ENCODE measurements at places on chromosomes 11 and 22. TPM values are rescaled to one million over a fixed set of nuclear protein-coding genes. Genes with fewer than 3 reads are reported as not detected.

Gene RPLP2
- 1,548 TPM for total RNA-seq

- no peak for DNase-seq
- H3K27me3 ChIP-seq, result no peaks in the 10 kb centered on the region
- peak overlapping the region; percentile 19 for H3K27ac ChIP-seq
- H3K4me1 ChIP-seq, result peaks cover 28% of the 10 kb centered on the region
Measured at GRCh38 chr22:17911312-17911705, 113.1 kb downstream of the MICAL3 start.

DNA sequence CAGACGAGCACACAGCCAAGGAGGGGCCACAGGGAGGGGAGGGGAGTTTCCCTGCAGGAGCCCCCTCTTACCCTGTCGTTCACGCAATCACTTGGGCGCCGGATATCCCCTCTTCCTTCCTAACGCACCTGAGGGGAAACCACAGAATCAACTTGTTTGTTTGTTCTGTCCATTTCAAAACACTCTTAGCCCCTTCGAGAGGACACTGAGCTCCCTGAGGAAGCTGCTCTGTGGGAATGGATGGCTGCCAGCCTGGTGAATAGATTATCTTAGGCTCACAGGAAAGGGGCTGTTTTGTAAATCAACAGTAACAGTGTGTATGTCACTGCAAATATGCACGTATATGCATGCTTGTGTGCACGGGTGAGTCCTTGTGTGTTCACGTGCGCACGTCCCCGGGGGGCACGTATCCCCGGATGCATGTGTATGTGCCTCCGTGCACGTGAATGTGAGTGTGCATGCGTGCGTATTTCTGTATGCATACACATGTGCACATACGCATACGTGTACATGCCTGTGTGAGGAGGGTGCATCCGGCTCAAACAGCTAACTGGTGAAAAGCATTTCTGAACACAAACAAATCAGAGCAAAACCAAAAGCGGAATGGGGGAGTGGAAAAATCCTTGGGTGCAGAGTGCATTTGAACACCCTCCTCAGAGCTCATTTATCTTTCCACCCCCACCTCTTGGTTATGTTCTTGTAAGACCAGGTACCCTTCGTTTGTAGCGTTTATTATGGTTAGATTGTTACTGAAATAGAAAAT, 7.2 kb downstream of the ARSA start:
- no peaks in the 10 kb centered on the region for H3K36me3 ChIP-seq
- no peaks in the 10 kb centered on the region for H3K27me3 ChIP-seq
- H3K27ac ChIP-seq, result peak overlapping the region; percentile 34
- DNase-seq, result peak; percentile 48
- H3K4me3 ChIP-seq, result peak overlapping the region; percentile 40

DNA sequence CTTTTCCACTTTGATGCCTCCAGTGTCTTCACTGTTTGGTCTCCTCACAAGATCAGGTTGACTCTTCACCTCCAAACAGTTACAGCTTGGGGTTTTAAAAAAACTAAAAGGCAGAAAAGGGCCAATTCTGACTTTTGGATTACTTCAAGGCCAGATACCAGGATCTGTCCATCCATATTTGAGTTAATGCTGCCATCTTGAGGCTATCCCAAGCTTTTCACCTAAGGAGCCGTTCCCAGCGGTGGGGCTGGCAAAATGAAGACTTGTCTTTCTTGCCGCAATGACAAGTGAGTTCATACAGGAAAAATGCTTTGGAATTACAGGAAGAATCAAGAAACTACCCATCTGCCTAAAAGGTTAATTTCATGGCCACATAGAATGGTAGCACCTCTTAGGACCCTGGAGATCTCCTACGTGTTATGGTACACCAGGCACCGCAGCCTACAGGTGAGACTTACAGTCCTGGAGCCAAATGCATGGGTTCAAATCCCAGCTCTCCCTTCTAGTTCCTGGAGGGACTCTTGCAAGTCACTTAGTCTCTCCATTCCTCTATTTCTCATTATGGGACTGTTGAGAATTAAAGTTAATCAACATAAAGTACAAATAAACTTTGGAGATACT, 6.0 kb upstream of the OR5B21 start:
- no peaks in the 10 kb centered on the region for H3K36me3 ChIP-seq
- no peaks in the 10 kb centered on the region for H3K4me1 ChIP-seq
- H3K27me3 ChIP-seq, result no peaks in the 10 kb centered on the region
- no peak for DNase-seq
- no peak overlapping the region for H3K27ac ChIP-seq

DNA sequence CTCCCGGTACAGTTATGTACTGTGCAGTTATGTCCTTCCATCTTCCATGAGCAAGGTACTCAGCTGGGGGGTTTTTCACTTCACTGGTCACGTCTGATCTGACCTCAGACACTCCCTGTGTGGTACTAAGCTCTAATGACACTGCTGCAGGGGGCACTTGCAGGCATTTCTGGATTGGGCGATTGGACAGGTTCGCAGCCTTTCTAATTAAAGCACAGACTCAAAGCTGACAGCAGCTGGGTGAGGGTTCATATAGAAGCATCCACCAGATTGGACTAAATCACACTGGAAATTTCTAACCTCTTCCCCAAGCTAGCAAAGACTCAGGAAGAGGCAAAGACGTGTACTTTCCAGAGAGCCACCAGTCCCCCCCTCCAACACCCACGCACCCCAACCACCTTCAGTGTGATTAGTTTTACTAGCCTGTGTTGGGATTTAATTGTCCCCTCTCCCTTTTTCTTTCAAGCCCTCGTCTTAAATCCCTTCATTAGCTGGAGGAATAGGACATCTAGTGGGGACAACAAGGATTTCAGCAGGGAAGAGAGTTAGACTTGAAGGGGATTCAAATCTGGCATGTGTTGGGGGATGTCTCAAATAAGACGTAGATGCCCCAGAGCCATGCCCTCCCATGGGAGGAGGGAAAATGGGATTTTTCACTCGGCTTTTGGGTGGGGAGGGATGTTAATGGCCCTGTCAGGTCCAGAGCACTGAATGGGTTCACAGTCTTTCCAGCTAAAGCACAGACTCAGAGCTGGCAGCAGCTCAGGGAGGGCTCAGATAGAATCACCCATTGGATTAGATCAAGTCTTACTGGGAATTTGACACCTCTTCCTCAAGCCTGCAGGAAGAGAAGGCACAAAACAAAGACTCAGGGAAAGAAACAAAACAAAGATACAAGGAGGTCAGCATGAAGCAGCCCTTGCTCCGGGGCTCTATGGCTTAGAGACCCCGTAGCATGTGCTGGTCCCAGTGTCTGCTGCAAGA, 10.9 kb downstream of the INS start:
- peaks cover 58% of the 10 kb centered on the region for H3K27me3 ChIP-seq
- H3K27ac ChIP-seq, result no peak overlapping the region
- H3K4me3 ChIP-seq, result no peak overlapping the region
- no peak for DNase-seq
- H3K36me3 ChIP-seq, result no peaks in the 10 kb centered on the region
- H3K4me1 ChIP-seq, result peaks cover 5% of the 10 kb centered on the region

DNA sequence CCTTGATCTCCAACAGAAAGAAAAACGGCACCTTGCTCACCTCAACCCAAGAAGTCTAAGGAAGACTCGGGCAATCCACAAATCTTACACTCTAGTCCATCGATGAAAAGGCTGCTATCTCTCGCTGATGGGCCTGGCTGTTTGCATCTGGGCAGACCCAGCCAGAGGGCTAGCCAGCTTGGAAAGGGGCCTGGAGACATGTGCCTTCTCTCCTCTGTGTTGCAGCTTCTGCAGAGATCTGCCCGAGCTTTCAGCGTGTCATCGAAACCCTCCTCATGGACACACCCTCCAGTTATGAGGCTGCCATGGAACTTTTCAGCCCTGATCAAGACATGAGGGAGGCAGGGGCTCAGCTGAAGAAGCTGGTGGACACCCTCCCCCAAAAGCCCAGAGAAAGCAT, 3.2 kb downstream of the SCGB1A1 start:
- no peak overlapping the region for H3K4me3 ChIP-seq
- no peaks in the 10 kb centered on the region for H3K27me3 ChIP-seq
- H3K4me1 ChIP-seq, result no peaks in the 10 kb centered on the region
- H3K36me3 ChIP-seq, result no peaks in the 10 kb centered on the region

DNA sequence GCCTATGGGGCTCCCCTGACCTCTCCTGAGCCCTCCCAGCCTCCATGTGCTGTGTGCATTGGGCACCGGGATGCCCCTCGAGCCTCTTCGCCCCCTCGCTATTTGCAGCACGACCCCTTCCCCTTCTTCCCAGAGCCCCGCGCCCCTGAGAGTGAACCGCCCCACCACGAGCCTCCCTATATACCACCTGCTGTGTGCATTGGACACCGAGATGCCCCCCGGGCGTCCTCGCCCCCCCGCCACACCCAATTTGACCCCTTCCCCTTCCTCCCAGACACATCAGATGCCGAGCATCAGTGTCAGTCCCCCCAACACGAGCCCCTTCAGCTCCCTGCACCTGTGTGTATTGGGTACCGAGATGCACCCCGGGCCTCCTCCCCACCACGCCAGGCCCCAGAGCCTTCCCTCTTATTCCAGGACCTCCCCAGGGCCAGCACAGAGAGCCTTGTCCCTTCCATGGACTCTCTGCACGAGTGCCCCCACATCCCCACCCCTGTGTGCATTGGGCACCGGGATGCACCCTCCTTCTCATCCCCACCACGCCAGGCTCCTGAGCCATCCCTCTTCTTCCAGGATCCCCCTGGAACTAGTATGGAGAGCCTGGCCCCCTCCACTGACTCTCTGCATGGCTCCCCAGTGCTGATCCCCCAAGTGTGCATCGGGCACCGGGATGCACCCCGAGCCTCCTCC, 28.8 kb downstream of the TRIOBP start:
- no peak overlapping the region for H3K27ac ChIP-seq
- H3K27me3 ChIP-seq, result no peaks in the 10 kb centered on the region
- peaks cover 19% of the 10 kb centered on the region for H3K4me1 ChIP-seq
- H3K4me3 ChIP-seq, result no peak overlapping the region
- H3K36me3 ChIP-seq, result no peaks in the 10 kb centered on the region

DNA sequence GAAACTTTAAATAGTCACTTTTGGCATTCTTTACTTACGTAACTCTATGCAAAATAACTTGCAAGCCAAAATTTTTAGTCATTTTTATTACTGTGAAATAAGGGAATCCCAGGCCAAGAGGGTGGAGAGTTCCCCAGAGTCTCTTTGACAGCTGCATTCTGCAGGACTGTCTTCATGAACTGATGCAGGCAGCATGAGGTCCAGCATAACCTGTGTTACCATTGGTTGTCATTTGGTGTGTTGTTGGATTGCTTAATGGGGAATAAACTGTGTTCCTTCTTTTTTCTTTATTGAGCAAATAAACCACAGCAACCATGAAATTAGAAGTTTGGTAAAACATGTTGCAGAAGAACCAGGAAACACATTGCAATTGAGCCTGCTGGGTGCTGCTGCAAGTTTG, 24.6 kb downstream of the MMP27 start:
- no peaks in the 10 kb centered on the region for H3K36me3 ChIP-seq
- DNase-seq, result no peak

- peaks cover 22% of the 10 kb centered on the region for H3K36me3 ChIP-seq
- no peaks in the 10 kb centered on the region for H3K27me3 ChIP-seq
- DNase-seq, result peak; percentile 80
- peak overlapping the region; percentile 88 for H3K27ac ChIP-seq
- peaks cover 23% of the 10 kb centered on the region for H3K4me1 ChIP-seq
Measured at GRCh38 chr22:49826603-49827270, 936 bp downstream of the BRD1 start.

DNA sequence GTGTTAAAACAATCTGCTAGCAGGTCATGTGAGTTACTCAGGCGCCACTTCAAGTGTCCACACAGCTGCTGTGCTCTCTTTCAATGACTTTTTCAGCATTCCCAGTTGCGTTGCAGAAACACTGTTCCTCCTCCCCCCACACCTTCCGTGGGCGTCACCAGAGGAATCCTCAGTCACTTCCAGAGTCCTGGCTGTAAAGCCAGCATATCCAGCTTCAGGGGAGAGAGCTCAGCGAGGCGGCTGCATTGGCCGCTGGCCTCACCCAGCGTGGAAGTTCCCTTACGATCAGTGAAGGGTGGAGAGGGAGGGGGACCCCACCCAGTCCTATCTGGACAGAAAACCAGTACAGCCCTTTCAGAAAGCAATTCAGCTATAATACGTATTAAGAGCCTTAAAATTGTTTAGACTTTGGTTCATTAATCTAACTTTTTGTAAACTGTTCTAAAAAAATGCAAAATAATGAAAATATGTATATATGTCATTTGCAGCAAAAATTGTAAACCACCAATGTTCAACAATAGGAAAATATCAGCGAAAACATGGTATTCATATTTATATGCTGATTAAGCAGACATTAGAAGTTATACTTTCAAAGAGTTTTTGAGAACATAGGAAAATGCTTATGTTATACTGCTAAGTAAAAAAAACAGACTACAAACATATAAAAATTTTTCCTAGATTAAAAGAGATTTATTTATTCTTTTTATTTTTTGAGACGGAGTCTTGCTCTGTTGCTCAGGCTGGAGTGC, 2.8 kb upstream of the ANO9 start:
- peaks cover 9% of the 10 kb centered on the region for H3K27me3 ChIP-seq
- H3K36me3 ChIP-seq, result no peaks in the 10 kb centered on the region
- peak overlapping the region; percentile 31 for H3K27ac ChIP-seq
- peak; percentile 84 for DNase-seq
- H3K4me1 ChIP-seq, result peaks cover 23% of the 10 kb centered on the region

DNA sequence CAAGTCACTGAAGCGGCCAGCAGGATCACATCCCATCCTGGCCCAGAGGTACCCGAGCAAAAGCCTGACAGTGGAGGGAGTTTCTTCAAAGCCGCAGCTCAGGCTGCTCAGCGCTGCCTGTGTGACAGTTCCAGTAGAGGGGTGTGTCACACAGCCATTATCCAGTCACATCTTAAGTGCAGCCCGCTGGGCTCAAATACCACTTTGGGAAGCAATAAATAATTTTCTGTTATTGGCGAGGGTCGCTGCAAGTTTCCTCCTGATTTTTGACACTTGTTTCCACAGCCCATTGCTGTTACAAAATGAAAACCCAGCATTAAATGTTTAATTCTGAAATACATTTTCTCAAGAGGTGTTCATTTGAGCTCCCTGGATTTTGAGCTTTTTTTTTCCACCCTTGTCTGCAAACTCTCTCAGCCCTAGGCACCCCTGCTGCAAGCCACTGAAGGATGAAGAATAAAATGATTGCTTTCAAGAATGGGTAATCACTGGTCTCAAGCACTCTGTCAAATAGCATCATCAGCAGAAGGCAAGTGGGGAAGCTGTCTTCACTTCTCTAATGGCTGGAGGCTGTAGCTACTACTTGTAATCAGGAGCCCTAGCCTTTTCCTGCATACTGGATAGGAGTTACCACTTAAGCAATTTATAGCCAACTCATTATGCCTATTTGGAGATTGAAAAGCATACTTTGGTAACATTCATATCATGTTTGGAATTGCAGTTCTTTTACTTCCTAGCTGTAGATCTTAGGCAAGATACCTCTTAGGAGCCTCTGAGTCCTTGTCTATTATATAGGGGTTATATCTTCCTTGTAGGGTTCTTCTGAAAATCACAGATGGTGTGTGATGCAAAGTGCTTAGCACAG, 373.7 kb downstream of the METTL15 start:
- no peak overlapping the region for H3K4me3 ChIP-seq
- H3K36me3 ChIP-seq, result no peaks in the 10 kb centered on the region

GRCh38 chr22:48031589-48031988, 1269.1 kb downstream of the TBC1D22A start:
- no peak for DNase-seq
- no peaks in the 10 kb centered on the region for H3K36me3 ChIP-seq
- H3K4me1 ChIP-seq, result no peaks in the 10 kb centered on the region
- no peak overlapping the region for H3K27ac ChIP-seq
- H3K4me3 ChIP-seq, result no peak overlapping the region
